Activated CD4-positive, alpha-beta T cell treated with anti-CD3 and anti-CD28 coated beads for 1 hour (primary cell): ENCODE measurements at places on chromosomes 16 and 17.

GRCh38 chr16:53053967-53054669 lies 673 bp upstream of the CHD9 start:
- DNase-seq, result no peak

GRCh38 chr17:41383690-41384089 lies 1.6 kb upstream of the KRT34 start:
- no peak for DNase-seq

DNA sequence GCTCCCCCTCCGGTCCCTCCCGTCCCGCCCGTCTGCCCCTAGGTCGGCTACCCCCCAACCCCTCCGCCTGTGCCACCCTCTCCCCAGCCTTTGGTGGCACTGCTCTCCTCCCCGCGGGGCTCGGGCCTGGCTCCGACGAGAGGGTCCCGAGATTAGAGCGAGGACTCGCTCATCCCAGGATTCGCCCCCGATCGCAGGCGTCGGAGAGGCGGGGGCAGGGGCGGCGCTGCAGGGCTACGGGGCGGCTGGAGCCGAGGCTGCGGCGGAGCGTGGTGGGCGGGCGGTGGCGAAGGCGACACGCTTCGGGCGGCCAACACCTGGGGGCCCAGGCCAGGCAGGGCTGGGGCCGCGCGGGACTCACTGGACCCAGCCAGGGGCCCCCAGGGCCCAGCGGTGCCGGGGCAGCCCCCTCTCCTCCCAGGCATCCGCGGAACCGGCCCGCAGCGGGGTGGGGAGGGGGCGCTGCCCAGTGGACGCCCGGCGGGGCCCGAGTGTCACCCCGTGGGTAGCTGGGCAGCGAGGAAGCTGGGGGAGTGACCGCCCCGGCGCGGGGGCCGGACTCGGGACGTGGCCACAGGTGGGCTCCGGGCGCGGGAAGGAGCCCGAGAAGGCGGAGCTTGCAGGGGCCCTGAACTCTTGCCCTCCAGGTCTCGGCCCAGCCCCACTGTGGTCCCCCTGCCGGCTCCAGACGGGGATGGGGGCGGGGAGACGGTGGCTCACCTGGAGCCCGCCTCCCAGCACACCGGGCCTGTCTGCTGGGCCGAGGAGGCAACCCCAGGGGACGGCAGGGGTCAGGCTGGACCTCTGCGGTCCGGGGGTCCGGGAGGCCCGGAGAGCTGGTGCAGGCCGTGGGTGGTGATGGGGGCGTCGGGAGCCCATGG lies 1.5 kb downstream of the MGAT5B start:
- no peak for DNase-seq

DNA sequence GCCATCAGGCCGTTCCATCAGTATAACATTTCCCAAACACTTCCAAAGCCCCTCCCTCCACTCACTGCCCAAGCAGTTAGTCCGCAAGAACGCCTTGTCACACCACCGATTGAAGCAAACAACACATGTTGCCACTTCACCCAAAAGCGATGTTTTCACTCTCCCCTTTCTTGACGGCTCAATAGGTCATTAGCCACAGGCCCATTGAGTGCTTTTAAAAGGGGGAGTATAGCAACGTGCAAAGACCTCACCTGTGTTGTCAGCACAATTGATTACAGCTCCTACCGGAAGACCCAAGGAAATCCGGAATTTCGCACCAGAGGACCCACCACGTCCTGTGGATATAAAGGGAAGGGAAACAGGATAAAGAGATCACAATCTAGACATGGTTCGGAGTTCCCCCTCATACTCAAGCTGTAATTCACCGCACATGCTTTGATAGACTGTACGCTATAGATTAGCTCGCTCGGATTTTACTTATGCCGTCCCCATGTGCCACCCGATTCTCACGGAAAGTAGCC lies 690 bp downstream of the RPL23 start:
- no peak for DNase-seq

GRCh38 chr16:35207059-35207999 lies 1747.9 kb downstream of the TP53TG3F start:
- DNase-seq, result no peak

DNA sequence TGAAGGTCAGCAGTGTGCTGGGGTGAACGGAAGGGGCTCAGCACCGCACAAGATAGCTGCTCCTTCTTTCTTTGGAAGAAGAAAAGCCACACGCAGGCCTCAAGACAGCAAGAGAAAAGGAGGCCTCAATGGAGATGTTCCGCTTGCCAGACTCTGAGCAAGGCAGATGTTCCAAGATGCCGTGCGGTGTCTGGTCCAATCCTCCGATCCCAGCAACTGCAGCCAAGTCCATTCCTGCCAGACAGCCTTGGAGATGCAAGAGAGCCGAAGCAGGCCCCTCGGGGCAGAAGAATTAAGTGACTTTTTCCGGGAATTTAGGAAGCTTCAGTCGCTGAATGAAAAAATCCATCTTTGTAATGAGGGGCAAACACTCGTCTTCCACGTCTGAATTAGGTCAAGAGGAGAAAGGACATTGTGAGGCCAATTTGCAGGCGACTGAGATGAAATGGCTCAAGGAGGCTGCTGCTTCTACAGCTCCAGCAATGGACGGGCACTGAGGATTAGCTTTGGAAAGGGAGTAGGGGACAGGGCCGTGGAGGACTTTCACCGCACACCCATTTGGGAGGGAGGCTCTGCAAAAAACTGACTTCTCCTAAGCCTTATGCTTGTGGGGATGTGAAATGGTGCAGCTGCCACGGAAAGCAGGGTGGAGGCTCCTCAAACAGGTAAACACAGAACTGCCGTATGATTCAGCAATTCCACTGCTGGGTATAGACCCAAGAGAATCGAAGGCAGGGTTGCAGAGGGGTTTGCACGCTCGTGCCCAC lies 44.7 kb downstream of the RPH3AL start:
- DNase-seq, result no peak

- DNase-seq, result peak; percentile 40
Measured at GRCh38 chr17:45160447-45161287, 1.0 kb upstream of the HEXIM2 start.

- no peak for DNase-seq
Measured at GRCh38 chr17:28364665-28365363, at the start of gene SEBOX. TSS of gene SEBOX (minus strand) at chr17:28365199. CDS start at chr17:28365151, 48 bp downstream.

DNA sequence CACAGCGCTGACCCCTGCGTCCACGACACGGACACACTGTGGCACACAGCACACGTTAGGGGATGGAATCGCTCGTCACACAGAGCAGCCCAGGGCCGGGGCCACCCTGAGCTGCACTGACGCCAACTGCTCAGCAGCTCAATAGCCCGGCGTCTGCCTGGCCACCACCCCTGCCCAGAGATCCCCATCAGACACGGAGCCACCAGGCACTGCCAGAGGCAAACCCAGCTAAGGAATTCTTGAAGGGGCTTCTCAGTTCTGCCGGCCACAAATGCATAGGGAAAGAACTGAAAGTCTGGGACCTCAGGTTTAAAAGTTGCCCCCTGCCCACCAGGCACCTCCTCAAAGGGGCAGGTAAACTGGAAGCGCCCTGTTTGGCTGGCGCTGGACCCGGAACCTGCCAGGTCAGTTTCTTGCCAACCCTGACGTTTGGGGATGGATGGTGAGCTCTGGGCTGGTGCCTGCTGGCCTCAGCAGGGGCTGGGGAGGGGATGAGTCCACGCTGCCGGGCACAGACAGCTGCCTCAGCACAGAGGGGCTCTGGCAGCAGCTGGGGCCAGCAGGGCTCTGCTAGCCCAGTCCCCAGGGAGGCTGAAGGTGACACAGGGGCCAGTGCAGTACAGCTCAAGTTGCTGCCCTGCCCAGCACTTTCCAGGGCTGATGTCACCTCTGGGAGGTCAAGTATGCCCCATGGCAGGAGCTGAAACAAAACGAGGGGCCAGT lies 33.2 kb downstream of the TIMM22 start:
- no peak for DNase-seq

GRCh38 chr17:74682471-74683190 lies 30.1 kb downstream of the CD300LF start:
- DNase-seq, result no peak

DNA sequence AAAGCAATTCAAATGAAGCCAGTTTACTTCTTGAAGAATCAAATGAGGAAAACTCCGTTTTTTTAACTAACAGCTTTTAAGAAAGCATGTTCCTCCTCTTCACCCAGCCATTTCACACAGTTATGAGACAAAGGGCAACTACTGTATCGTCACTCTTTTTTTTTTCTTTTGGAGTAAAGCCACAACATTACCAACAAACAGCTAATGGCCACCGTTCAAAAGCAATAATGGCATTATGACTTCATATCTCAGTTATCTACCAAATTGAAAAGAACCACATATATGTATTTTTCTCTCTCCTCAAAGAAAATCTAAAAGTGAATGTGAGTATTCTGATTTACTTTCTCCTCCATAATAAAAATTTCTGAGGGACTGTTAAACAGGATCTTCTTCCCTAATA lies 14.5 kb downstream of the GRB2 start:
- DNase-seq, result no peak

DNA sequence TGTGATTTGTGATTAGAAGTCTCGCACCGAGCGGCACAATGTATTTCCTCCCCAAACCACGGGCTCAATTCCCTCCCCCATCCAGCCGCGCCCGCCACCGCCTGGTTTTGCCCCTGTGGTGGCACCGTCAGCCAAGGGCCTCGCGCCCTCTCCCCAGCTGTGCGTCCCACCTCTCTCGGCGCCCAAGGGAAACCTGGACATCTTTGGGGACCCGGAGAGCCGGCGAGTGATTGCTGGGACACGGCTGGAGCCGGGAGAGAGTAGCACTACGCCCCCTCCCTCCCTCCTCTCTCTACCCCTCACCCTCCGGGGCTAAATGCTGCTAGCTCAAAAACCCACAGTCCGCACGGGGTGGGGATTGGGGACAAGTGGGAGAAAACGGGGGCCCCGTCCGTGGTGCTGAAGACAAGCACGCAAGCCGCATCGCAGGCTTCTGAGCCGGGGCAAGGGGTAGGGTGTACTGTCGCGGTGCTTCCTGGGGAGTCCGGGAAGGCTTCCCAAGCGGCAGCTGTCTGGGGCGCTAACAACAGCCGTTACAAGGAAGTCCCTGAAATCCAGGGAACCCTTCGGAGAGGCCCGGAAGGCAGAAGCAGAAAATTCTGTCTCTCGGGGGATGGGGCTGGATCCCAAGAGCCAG lies 1.4 kb downstream of the CBLN1 start:
- DNase-seq, result no peak

GRCh38 chr16:29877266-29877961 lies 14.4 kb upstream of the CDIPT start:
- DNase-seq, result no peak

DNA sequence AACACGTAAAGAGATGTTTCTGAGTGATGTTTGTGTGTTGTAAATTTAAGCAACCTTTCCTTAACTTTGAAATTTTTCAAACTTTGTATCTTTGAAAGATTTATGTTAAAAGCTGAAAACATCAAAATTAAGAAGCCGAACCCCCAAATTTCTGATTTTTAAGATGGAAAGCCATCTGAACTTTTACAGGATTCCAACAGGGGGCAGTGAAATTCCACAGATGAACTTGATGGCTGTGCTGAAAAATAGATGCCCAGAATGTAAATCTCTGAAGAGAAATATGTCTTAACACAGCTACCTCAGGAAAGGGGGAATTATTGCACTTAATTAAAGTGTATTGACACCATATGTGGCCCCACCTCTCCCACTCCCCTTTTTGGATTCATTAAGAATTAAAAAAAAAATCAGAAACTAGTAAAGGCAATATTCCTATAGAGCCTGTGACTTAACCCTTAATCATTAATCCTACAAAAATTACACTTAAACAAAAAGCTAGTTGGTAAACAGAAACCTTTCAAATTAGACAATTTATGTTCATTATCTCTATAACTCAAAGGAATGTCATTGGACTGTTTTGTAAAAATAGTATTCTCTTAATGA lies 597.9 kb downstream of the KCNJ2 start:
- DNase-seq, result no peak

DNA sequence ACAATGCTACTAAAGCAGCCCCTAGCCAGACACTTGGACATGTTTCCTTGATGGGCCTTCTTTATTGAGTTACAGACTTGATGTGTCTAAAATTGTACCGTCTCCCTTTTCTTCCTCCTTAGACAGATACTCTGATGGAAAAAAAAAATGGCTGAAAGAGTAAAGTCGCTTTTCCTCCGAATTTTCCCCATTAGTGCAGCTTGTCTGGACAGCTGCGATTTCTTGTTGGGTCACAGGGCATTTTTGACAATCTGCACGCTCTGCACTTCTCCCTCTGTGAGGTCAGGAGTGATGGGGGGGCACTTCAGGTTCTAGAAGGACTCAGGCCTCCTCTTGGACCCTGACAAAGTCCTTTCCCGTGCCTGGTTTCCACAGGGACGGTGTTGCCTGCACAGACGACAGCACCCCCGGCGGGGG lies 968 bp upstream of the PRKAR1A start:
- no peak for DNase-seq

DNA sequence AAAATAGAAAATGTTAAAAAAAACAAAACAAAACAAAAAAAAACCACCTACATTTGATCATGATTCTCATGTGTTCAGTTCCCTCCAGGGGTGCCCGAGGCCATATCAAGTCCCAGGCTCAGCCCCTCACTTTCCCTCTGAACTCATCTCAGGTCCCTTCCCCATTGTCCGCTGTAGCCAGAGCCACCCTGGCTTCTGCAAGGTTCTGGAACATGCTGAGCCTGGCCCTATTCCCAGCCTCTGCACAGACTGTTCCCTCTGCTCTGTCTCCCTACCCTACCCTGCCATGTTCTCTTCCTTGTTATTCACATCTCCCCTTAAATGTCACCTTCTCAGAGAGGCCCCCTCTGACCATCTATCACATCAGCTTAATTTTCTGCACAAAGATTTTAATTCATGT lies 46.9 kb downstream of the TK2 start:
- DNase-seq, result no peak

DNA sequence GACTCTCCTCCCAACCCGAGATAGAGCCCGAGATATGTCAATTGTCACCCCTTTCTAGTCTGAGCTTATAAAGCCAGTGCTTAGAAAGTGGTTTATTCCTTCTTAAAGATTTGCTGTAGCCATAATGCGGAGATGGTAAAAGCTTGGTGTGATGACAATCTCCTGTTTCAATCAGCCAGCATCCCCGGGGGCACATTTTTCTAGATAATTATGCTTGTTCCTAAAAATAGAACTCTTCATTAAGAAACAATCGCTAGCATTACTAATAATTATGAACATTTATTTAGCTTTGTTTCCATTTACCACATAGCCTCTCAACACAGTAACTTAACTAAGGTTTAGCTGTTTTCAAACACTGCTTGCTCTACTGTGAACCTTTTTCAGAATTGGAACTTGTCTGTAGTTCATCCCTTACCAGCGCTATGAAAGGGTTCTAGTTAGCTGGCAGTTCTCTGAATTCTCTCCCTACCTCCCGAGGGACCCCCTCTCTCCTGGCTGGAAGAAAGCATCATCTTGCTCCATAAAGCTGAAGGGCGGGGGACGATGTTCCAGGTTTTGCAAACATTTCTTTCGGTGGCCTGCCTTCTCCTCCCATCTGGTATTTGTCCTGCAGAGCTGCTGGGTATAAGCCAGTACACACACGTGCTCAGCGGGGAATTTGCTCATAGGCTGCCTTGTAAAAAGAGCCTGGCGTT lies 922 bp upstream of the MRPL58 start:
- DNase-seq, result no peak

- DNase-seq, result no peak
Measured at GRCh38 chr17:13582776-13583547, 18.8 kb downstream of the HS3ST3A1 start.

DNA sequence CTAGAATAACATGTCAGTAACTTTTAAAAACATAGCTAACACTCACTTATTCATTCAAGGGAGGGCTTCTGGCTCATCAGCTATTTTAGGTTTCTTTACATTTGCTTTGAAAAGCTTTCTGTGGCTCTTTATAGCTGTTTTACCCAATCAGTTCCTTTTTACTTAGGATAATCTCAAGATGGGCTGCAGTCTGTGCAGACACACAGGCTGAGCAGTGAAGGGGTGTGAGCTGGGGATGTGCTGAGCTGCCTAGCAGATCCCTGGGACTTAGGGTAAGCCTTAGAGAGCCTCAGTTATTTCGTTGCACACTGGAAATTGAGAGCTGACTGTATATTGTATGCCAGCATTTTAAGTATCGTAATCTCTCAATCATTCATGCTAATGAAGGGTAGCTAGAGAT lies 30.2 kb upstream of the NOL11 start:
- DNase-seq, result no peak
